ENCODE measurements at places on chromosomes 11 and 22.

DNA sequence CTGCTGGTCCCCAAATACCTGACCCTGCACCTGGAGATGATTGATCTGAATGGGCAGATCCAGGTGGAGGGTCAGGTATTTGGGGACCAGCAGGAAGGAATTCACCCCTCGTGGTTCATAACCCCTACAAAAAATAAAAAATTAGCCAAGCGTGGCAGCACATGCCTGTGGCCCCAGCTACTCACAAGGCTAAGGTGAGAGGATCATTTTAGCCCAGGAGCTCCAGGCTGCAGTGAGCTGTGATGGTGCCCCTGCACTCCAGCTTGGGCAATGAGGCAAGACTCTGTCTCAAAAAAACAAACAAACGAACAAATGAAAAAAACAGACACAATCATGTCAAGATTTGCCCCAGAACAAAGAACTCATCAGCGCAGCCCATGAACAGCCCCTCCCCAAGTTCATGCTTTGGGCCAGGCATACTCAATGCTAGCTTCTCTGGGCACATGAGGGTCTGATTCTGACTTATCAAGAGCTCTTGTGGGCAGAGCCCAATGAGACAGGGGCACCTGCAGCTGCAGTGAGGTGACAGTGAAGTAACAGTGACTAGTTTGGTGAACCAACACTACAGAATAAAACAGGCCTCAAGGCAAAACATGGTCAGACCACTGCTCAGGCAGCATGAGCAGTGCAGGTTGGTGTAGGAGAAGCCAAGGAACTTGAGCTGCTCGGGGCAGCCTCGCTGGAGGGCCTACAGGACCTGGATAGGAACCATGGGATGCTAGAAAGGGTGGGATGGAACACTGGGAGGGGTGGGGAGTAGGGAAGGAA, 10.2 kb upstream of the FCHSD2 start:
- DNase-seq, result no peak

DNA sequence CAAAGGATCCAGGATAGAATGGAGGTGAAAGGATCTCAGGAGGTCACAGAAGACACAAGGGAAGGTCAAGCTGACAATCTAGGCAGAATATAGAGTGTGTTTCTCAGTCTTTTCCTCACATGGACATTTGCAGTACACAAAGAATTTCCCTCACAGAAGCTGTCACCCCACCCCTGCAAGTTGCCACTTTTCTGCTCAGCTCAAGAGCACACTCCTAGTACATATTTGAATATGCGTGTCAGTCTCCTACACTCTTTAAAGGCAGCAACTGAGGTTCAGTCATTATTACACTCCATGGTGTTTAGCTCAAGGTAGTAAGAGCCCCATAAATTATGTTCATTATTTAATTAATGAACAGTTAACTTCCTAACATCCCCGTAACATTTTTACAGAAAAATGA, 59.1 kb downstream of the ETS1 start:
- no peak for DNase-seq

- DNase-seq, result peak; percentile 12
Measured at GRCh38 chr11:125945011-125945796, 640 bp upstream of the VSIG10L2 start.

- DNase-seq, result no peak
Measured at GRCh38 chr11:27248576-27249509, 114.2 kb downstream of the CCDC34 start.

- DNase-seq, result no peak
Measured at GRCh38 chr11:21427726-21428125, 758.3 kb downstream of the NELL1 start.

- DNase-seq, result peak; percentile 36
Measured at GRCh38 chr11:7569044-7569443, 55.2 kb downstream of the PPFIBP2 start.

- no peak for DNase-seq
Measured at GRCh38 chr11:58451585-58451984, 9.5 kb upstream of the OR5B12 start.

- no peak for DNase-seq
Measured at GRCh38 chr22:27668828-27669797, 132.4 kb downstream of the MN1 start.

DNA sequence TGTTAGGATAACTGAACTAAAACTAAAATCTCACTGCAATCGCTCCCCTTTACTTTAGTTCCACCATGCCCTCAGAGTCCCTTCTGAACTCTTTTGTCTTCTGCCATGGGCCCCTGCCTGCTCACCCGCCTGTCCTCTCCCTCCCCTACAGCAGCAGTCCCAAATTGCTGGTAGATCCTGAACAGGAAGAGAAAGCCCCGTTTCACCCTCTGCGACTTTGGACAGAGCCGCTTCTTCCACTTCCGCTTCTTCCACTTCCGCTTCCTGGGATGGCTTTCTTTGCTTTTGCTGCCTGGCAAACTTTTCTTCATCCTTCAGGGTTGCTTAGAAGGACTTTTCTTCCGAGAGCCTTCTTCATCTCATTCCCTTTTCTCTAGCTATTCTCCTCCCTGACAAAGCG, 35.7 kb upstream of the TLCD5 start:
- no peak for DNase-seq

DNA sequence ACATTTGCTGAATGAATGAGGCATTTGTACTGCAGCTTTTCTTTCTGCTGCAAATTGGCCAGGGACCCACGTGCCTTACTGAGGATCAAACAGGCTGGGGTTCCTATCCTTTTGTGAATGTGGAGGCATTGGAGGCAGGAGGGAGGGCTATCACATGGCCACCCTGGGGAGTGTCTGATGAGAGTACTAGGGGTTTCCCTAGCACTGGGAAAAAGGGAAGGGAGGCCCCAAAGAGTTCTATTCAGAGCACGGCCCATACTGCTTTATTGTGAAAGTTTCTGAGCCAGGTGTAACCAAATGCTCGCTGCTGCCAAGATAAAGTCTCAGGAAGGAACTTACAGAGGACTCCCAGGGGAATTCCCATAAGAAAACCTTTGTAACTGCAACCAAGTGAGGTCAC, 78.4 kb upstream of the ANO1 start:
- no peak for DNase-seq

- no peak for DNase-seq
Measured at GRCh38 chr11:92167571-92167970, 57.0 kb upstream of the FAT3 start.

DNA sequence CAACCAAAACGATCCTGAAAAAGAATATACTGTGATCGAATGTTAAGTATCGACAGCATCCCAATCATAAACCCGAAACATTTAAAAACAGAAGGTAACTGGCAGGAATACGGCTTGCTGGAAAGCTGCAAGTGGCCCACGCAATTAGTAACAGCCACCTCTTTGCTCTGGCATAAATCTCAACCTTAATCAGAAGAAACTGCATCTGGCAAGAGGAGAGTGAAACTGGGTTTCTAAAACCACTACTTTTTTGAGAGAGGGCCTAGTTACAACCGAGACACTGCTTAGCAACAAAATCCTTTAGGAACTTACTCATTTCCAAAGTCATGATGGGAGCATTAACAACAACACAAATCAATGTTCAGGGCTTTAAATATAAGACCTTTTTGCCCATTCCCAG, 7.9 kb downstream of the NCAPD3 start:
- no peak for DNase-seq

- peak; percentile 56 for DNase-seq
Measured at GRCh38 chr22:36227396-36227795, 11.9 kb downstream of the APOL2 start.

DNA sequence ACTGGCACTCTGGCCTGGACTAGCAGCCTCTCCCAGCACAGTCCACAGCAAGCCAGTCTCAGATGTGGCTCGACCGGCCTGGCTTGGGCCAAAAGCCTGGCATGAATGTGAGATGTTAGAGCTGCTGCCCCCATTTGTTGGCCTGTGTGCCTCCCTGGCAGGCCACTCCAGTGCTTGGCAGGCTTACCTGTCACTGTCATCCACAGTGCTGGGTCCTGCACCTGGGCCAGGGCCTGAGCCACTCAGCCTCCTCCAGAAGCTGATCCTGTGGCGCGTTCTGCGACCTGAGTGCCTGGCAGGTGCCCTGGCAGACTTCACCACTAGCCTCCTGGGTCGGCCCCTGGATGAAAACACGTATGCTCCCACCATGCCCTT, 36.1 kb downstream of the RRP8 start:
- no peak for DNase-seq

DNA sequence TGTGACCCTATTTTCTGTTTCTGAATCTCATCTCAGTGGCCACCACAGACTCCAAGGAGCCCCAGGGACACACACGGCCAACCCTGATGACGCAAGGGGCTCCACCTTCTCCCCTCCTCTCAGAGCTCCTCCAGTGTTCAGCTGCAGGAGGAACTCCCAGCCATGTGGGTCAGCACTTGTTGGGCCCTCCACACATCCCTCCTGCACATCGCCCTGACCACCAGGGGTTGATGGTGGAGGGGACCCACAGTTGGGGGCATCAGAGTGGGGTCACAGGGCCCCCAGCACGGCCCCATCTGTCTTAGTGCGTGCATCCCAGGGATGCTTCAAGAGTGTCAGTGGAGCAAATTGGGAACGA, 499.6 kb downstream of the BRD1 start:
- DNase-seq, result peak; percentile 62

- DNase-seq, result no peak
Measured at GRCh38 chr11:45062974-45063635, 83.3 kb upstream of the PRDM11 start.

GRCh38 chr22:29062286-29062821, 723 bp upstream of the C22orf31 start:
- DNase-seq, result no peak

- DNase-seq, result peak; percentile 78
Measured at GRCh38 chr11:125451400-125452124, 44.5 kb downstream of the FEZ1 start.

DNA sequence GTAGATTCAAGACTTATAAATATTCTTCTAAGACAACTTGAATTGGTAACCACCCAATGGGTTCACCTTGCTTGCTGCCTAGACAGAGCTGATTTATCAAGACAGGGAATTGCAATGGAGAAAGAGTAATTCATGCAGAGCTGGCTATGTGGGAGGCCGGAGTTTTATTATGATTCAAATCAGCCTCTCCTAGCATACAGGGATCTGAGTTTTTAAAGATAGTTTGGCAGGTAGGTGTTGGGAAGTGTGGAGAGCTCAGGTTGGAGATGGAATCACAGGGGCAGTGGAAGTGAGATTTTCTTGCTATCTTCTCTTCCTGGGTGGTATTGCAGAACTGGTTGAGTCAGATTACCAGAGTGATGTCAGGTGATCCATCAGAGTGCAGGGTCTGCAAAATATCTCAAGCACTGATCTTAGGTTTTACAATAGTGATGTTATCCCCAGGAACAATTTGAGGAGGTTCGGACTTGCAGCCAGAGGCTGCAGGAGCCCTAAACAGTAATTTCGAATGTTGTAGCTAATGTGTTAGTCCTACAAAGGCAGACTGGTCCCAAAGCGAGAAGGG, 1448.6 kb upstream of the RAG2 start:
- no peak for DNase-seq

- no peak for DNase-seq
Measured at GRCh38 chr11:23551706-23552105, 691.4 kb upstream of the CCDC179 start.

- DNase-seq, result no peak
Measured at GRCh38 chr11:774873-775592, 2.3 kb downstream of the GATD1 start.

Measured in coronary artery (tissue), 2 donors.